AG04450 (cell line): ENCODE measurements at places on chromosomes 11 and 22.

- DNase-seq = peak; percentile 27
These were observed 103.8 kb downstream of the FAM168A start for GRCh38 chr11:73493956-73494598.

DNA sequence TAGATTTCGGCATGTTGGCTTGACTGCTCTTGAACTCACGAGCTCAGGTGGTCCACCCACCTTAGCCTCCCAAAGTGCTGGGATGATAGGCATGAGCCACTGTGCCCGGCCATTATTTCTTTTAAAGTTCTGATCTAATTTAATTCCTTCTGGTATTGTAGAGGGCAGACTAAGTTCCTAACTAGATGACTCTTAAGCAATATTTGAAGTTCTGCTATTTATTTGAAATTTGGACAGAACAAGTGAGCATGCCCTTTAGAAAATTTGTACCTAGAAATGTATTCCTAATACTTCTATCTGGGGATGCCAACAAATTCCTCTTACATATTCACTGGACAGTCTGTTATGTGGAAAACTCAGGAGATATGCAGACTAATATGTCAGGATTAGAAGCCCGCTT lies 746.4 kb downstream of the LRRC4C start:
- DNase-seq = no peak

DNA sequence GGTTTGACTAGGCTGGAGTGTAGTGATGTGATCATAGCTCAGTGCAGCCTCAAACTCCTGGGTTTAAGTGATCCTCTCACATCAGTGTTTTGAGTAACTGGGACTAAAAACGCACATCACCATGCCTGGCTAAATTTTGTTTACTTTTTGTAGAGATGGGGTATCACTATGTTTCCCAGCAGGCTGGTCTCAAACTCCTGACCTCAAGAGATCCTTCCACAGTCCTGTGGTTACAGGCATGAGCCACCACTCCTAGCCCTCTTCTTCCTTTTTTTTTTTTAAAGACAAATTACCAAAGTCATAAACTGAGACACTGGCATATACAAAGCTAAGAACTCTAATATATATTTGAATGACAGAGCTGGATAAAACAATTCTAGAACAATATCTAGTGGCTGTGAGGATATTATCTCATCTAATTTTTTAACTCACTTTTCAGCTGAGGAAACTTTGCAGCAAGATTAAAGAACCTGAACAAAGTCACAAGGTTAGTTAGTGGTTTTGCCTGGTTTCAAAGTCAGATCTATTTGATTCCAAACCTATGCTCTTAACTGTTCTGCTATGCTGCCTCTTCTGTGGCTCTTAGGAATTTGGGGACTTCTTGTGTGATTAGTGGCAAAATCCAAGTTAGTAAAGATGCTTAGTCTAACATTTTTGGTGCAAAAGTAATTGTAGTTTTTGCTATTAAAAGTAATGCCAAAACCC lies 95.3 kb upstream of the RAG2 start:
- DNase-seq = no peak

GRCh38 chr22:17402293-17402692 lies 33.0 kb downstream of the CECR2 start:
- DNase-seq = no peak

DNA sequence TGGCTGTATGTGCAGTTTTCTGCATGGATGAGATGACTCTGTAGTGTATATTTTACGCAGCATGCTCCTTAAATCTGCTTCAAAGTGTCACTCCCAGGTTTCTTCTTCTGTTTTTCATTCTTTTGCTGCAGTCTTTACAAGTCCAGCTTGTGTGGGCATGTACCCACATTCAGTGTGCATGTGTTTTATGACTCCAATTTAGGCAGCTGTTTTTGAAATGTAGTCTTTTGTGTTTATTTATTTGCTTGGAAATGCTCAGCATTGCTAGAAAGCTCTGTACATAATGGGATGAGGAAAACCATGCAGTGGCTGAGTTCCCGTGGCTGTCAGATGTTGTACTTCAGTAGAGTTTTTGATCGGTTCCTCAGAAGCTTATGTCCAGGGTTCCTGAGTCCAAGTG lies 138.5 kb downstream of the ARHGAP42 start:
- DNase-seq = no peak

DNA sequence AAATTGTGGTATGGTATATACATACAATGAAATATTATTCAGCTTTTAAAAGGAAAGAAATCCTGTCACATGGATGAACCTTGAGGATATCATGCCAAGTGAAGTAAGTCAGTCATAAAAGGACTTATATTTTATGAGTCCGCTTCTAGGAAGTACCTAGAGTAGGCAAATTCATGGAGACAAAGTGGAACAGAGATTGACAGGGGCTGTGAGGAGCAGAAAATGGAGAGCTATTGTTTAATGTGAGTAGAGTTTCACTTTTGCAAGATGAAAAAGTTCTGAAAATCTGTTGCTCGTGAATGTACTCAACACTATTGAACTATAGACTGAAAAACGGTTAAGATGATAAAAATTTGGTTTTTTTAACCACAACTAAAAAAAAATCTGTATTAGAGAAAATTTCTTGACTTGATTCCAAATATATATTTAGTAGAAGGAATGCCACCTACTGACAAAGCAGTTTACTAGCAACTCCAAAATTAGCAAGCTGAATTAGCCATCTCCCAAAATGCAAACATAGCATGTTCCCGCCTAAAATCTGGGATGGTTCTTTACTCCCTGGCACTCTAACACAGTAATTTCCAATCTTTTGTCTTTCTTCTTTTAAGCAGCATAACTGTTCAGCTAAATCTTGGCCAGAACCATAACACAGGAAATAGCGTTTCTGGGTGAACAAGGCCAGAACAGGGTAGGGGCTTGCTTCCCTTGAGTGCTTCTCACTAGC lies 1.5 kb downstream of the UFD1 start:
- no peak for DNase-seq

GRCh38 chr11:34565417-34566207 lies 52.0 kb upstream of the ELF5 start:
- no peak for DNase-seq

GRCh38 chr11:39190751-39191150 lies 2268.7 kb downstream of the LRRC4C start:
- DNase-seq = no peak
